CD4-positive, alpha-beta T cell treated with Interleukin-1 beta for 1 hour (primary cell): ENCODE measurements at places on chromosomes 11 and 22.
A peak's percentile ranks its signal among the peaks of the same experiment; 100 is the strongest.

GRCh38 chr11:20134991-20135736, 25.1 kb downstream of the DBX1 start:
- no peak for DNase-seq

DNA sequence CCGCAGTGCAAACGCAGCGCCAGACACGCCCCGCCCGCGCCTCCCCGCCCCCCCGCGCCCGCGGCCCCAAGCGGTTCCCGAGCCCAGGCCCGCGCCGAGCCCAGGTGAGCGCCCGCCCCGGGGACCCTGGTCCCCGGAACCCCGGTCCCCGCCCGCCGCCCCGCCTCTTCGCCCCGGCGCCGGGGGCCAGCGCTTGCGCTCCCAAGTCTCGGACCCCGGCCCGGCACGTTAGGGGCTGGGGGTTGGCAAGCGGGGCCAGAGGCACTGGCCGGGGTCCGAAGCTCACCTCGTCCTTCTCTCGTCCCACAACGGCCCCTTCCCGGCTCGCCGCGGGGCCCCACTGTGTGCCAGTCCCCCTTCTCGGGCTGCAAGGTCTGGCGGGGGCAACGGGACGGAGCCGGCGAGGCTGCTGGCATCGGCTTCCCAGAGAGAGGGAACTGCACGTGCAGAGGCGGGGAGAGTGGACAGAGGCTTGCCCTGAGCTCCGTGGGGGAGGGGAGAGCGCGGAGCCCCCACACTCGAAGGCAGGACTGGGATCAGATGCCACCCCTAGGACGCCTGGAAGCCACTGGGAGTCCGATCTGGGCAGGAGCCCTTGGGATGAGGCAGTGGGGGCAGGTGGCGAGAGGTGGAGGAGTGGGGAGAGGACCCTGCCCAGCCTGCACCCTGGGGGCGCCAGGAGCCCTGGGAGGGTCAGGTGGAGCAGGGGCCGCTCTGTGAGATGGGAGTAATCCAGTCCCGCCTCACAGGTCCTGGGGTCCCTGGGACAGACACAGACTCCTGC, 1.8 kb upstream of the AIFM3 start:
- DNase-seq: no peak

- DNase-seq: no peak
These were observed 296.1 kb downstream of the RAB38 start for GRCh38 chr11:87879118-87879517.

- no peak for DNase-seq
These were observed 15.1 kb downstream of the MYBPC3 start for GRCh38 chr11:47337229-47337924.

DNA sequence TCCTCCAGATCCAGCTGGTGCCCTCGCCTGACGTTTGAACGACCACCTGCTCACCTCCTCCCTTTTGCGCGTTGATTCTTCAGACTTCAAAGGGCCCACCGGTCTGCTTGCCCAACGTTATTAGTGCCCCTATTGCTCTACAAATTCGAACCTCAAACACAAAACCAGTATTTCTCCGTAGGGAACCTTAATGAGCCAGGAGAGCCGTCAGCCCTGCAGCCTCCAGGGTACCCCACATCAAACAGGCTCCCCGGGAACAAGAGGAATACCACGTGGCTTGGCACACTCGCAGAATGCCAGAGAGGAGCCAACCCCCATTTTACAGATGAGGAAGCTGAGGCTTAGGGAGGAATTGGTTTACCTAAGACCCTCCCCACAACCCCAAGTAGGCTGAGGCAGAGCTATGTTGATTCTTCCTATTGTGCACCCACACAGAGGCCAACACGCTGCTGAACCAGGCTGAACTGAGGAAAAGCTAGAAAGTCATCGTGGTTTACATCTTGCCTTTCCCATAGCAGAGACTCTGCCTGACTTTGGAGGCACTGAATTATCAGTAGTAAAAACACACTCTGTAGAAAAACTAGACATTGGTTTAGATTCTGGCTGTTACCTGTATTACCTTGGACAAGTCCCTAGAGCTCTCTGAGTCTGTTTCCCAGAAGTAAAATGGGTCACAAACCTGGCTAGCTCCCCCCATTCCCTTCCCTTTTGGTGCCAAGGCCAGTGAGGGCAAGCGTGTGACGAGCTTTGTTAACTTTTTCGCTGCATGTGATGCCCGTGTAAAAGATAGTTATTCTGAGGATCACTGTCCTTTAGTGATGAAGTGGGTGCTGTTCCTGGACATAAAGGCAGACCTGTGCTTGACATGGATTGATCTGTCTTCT, 764 bp downstream of the TKFC start:
- DNase-seq: peak; percentile 5

DNA sequence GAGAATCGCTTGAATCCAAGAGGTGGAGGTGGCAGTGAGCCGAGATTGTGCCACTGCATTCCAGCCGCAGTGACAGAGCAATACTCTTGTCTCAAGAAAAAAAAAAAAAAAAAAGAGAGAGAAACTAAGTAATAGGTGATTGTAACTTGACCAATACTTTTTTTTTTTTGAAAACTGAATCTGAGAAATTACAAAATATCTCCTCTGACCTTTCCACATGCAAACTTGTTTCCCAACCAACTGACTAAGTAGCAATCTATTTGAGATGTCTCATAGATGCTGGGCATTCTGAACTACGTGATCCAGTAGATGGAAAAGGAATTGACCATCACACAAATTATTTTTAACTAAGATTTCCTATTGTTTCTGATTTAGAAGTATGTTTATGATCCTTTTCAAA, 407.3 kb upstream of the CHORDC1 start:
- DNase-seq: no peak

DNA sequence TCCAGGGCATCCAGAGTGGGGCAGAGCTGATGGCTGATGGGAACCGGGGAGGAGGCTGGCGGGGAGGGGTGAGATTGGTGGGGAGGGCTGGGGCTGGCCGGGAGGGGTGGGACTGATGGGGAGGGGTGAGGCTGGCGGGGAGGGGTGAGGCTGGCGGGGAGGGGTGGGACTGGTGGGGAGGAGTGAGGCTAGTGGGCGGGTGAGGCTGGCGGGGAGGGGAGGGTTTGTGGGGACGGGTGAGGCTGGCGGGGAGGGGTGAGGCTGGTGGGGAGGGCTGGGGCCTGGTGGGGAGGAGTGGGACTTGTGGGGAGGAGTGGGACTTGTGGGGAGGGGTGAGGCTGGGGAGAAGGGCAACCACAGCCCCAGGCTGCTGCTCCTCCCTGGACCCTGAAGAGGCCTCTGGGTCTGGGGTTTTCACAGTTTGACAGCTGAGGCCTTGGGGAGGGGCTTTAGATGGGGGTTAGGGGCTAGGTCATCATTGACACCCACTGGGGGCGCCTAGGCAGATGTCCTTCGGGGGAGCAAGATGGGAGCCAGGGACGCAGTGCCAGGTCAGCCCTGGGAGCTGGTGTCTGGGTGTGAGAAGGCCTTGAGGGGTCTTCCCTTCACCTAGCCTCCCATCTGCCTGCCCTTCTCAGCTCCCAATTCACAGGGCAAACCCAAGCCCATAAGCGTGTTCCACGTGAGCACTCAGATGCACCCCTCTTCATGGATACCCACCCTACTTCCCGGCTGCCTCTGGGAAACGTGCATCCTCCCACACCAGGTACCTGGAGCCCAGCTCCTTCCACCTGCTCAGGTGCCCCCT, 26.7 kb downstream of the PARVG start:
- DNase-seq: no peak

- DNase-seq: no peak
These were observed 235.7 kb downstream of the DYNC2H1 start for GRCh38 chr11:103344886-103345285.

DNA sequence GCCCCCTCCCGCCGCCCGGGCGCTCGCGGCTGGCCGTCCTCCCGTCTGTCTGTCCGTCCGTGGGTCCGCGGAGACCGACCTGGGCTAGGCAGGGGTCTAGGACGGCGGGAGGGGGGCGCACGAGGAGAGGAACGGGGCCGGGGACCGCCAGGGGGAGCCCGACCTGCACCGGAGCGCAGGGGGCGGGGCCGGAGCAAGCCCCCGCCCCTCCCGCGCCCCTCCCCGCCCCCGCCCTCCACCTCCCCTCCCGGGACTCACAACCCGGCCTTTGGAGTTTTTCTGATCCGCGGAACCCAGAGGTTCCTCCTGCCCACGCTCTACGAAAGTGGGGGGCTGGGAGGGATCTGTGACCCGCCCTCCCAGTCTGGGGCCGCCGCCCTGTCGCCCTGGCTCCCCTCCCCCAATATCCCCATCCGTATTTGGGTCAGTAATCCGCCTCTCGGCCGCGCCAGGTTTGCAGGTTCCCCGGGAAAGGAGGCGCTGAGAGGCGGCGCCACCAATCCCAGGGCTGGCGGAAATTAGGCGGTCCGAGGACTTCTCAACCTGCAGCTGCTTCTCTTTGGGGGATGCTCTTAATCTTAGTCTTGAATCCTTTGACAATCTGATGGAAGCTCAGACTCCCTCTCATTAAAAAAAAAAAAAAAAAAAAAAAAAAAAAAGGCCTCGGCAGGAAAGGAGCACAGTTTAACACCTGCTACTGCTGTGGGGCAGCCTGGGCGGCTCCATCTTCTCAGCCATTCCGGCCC, 925 bp upstream of the KCNJ11 start:
- peak; percentile 77 for DNase-seq

DNA sequence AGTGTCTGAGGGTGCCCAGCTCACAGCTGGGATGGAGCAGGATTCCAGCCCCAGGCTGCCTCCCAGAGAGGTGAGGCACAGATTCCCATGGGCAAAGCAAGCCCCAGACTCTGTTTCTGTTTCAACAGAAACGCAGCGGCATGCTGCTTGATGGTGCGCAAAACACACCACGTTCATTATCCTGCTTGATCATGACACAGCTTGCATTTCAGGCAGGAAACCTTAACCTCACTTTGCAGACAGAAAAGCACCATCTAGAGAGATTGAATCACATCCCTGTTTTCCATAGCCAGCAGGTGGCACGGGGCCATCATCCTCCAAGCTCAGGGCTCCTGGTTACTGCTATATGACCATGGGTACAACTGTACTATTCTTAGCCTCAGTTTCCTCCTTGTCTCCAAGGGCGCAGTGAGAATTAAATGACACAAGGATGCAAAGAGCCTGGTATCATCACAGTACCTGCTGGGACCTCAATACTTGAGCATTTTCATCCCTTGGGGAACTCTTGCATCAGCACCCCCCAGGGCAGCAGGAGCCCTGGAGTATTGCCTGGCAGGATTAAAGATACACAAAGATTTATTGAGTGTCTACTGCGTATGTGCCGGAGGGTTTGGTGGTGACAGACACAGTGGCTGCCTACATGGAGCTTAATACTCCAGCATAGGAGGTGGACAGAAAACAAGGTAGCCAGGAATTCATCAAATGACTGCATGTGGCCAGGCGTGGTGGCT, 110.0 kb downstream of the TP53I11 start:
- DNase-seq: no peak

DNA sequence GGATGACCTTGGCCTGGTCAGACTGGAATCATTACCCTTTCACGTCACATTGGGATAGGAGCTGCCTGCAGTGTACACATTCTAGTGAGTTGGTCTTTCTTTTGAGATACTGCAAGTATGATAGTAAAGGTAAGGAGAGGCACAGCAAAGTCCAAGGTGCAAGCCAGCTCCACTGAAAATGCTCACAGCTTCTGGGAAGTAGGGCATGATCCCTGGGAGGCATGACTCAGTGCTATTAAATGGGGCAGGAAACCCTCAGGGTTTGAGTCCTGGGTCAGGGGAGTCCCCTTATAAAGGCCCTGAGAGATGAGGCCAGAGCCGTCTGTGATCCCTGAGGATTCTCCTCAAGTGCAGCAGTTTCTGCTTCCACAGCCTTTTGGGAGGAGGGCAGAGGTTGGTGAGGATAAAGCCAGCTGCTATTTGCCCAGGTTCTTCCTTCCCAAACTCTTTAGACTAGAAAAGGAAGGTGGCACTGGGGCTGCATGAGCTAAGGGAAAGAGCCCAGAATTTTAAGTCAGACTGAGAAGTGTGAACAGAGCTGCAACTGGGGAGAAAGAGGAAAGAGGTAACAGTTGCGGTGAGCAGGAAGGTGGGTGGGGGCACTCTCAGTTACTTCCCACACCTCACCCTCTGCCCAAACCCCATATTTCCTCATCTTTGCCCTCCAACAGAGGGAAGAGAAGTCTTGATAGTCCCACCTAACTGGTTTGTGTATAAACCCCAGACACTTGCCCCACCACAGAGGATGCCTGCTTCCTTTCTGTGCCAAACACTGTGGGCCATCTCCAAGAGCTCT, 14.4 kb upstream of the OR52K1 start:
- DNase-seq: no peak

DNA sequence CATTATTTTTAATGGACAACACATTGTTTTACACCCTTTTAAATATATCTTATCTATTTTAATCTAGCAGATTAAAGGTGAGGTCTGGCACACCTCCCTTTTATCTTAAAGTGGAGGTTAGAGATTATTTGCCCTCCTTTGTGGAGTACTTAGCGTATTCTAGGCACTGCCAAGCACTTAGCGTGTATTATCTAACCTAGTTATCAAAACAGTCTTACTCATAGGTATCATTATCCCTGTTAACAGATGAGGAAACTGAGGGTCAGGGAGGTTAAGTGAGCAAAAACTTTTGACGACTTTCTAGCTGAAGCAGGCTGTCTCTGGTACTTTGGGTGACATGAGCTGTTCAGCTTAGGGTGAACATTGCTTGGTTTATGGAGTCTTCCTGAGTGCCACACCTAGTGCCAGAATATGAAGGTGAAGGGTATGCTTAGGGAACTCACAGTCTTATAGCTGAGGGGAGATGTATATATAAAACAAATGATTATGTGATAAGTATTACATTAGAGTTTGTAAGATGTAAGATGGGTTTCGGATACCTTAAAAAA, 55.0 kb downstream of the ZNRF3 start:
- DNase-seq: no peak

- no peak for DNase-seq
These were observed 28.0 kb downstream of the OR5B17 start for GRCh38 chr11:58330861-58331260.
